ENCODE measurements at places on chromosomes 13 and 19.

DNA sequence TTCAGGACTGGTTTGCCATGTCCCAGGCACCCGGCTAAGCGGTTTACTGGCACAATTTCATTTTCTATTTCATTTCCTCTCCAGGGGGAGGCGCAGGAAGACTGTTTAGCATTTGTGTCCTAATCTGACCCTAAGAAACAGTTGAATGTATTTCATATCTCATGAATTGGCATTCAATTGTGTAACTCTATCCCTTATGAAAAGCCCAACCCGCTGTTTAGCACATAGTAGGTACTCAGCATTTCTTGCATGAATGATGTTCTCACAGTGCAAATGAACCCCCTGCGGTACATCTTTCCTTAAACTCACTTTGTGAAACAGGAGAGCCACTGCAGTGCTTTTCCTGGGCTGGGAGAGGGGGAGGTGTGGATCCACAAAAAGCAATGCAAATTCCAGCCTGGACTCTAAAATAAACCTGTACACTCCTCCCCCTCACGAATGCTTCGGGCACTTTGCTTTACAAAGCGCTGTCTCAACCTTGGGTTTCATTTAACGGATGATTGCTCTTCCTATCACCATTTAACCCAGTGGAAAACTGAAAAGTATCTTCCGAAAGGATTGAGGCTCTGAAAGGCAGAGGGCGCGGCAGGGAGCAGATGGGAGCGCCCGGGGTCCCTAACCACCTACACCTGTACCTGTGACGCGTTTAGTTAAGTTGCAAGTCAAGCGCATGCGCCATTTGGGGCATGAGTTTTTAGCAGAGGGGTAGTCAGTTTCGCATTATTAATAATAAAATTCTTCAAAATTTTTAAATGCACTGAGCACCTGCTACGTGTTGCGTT lies 1.2 kb upstream of the EEF2 start:
- peak; percentile 62 for DNase-seq

DNA sequence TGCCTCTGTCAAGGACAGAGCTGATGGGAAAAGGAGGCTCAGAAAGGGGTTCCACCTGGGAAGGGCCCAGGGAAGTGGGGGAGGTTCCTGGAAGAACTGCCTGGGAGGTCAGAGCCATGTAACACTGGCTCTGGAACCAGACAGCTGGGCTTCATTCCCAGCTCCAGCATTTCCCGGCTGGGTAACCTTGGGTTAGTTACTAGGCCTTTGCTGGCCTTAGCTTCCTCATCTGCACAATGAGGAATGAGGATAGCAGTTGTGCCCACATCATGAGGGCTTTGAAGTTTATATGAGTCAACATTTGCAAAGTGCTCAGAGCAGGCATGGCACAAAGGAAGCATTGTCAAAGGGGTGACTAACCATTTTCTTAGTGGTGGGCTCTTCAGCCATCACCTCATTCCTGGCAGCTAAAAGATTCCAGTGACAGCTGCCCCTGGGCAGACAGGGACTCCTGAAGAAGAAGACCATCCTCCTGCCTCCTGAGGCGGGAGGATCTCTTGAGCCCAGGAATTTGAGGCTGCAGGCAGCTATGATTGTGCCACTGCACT lies 1.7 kb upstream of the DNAJB1 start:
- no peak for DNase-seq

GRCh38 chr19:48332351-48332661 lies 7.0 kb downstream of the EMP3 start:
- DNase-seq, result no peak

GRCh38 chr19:41745756-41746155 lies 9.6 kb upstream of the CEACAM6 start:
- no peak for DNase-seq

- no peak for DNase-seq
Observed at GRCh38 chr13:58097831-58098230, 466.3 kb downstream of the PCDH17 start.

DNA sequence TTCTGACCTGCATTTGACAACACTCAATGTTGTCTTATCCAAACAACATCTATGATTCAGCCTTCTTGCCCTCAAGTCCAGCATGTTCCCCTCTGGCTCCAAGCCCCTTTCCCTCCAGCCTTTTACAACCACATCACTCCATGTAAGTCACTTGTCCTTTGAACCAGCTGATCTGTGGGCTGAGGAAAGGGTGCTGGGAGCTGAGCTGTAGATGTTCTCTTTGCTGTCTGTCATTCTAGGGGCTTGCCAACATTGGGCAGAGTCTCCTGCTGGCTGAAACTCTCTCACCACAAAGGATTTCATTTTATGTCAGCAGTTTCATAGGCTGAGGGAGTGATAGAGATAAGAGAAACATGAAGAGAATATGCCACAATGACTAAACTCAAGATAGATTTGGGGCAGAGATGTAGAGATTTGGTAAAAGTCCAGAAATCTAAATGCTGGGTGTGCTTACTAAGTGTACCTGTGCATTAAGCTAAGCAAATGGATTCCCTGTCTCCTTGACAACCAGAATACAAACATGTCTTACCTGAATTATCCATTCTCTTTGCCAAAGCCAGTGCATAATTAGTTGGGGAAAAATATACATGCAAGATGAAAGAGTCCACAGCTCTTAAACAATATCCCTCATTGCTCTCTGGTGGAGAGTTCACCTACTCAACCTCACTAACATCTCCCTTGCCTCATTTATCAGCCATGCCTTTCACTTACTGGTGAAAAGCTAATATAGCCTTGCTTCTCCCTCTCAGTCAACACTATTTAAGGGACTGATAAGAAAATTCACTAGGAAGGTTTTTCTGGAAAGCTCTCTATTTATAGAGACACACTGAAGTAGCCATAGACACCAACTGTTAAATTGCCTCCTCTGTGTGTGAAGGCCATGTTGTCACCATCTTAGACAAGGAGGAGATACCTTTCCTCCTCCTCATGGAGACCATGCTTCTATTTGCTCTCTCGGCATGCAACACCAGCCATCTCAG lies 175.5 kb upstream of the SERP2 start:
- DNase-seq, result no peak

GRCh38 chr13:52395704-52396103 lies 10.3 kb downstream of the THSD1 start:
- DNase-seq, result no peak

DNA sequence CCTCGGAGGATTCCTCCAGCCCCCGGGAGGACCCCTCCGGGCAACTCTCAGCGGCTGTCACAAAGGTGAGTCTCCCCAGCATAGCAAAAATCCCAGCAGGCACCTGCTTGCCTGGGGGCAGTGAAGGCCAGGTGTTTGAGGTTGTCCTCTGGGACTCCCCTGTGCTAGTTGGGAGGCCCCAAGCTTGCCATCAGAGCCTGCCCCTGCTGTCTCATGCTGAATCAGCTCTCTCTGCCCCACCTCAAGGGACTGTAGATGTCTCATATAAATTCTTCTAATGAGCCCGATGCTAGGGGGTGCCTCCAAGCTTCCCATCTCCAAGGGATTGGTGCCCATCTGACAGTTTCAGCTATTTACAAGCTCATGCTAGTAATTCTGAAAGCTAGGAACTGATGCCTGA lies 53.6 kb downstream of the NWD1 start:
- no peak for DNase-seq

DNA sequence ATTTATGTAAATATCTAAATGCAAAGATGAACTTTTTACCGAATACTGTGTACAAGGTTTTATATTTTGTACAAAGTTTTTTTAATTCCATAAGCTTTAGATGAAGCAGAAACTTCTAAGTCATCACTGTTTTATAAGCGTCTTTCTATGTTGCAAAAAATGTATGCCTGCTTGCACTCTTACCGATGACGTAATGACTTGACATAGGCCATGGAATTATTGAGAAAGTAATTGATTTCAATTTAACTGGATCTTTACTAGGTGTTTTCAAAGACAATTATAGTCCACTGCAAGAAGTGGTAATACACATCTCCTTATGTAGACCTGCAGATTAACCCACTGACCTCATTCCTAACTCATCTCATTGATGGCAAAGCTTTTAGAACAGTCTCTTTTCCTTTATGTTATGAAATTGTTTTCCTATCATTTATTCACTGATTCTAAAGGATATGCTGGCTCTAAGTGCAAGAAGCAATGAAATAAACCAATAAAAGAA lies 10.4 kb downstream of the DACH1 start:
- DNase-seq, result no peak

DNA sequence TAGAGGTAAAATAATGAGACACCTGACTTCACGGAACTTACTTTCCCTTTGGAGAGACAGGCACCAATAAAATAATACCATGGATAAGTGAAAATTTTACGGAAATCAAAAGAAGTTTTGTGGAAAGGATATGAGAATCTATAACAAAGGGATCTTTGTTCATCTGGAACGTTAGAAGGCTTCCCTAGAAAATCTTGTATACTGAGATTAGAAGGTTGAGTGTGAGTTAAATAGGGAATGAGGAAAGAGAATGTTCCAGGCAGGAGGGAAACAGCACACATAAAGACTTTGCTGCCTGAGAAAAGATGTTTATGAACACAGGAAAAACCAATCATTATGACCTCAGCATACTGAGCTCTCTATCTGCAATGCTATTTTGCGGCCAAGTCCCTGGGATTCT lies 19.6 kb upstream of the RAP2A start:
- no peak for DNase-seq

DNA sequence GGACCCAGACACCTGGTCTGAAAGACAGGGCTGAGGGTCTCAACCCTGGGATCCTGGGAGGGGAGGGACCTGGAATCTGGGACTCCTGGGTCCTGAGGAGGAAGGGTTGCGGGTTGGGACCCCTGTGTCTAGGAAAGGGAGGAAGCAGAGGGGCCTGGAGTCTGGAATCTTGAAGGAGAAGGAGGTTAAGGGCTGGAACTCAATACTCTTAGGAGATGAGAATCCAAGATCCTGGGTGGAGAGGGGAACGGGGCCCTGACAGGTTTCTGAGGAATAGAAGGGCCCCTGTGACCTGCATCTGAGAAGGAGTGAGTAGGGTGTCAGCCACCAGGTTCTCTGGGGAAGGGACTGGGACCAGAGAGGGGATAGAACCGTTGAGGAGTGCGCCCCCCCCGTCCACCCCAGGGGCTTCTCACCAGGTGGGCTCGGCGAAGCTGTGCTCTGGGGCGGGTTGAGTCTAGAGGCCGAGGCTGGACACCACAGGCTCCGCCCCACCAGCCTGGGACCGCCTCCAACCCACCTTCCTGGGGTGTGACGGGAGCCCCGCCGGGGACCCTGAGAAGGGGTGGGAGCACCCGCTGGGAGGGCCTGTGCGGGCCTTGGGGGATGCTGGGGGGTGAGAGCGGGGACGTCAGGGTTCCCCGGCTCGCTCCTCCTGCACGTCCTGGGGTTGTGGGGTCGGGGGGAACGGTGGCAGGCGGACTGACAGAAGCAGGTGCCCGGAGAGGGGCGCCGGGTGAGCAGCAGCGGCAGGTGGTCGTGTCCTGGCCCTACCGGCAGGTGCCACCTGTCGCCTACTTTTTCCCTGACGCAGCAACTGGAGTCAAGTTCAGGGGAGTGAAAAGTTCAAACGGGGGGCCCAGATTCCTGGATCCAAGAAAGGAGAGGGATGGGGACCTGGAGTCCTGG lies at the start of gene MAMSTR:
TSS of gene MAMSTR (minus strand) at position 463 of the 909 bp plus-strand sequence. CDS start 694 bp downstream, outside the sequence.
- DNase-seq, result no peak

DNA sequence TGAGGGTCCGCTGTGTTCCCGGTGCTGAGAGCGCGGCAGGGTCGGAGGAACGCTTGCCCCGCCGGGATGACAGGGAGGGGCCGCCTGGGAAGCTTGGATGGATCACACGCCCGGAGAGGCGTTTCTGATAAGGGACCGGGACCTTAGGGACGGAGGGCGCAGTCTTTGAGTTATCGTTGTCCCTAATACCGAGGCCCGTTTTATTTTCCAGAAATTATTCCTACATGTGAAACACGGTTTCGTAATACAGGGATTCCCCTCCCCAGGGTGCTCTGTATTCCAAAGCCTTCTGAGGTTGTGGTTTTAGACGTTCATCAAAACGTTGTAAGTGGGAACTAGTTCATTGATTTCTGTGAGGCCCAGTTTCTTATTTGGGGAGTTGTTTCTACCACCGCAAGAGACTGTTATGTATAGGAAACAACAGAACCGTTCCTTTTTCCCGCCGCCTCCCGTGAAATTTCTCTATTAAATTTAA lies 752 bp downstream of the PDCD5 start:
- DNase-seq, result no peak

DNA sequence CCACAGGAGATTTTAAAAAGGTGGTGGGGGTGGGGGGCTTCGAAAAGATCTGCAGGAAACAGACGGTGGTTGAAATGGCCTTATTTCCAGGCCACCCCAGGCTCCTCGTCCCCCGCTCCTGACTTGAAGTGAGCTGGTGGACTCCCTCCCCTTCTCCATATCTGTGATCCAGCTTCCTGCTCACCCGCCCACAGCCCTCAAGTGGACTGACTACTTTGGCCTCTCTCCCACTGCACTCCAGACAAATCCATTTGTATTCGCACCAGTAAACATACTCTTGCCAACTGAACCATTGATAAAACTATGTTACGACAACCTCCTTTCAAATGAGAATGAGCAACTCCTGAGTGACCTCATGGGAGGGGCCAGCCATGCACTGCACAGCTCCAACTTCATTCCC lies 259.5 kb downstream of the COL4A1 start:
- DNase-seq, result no peak

DNA sequence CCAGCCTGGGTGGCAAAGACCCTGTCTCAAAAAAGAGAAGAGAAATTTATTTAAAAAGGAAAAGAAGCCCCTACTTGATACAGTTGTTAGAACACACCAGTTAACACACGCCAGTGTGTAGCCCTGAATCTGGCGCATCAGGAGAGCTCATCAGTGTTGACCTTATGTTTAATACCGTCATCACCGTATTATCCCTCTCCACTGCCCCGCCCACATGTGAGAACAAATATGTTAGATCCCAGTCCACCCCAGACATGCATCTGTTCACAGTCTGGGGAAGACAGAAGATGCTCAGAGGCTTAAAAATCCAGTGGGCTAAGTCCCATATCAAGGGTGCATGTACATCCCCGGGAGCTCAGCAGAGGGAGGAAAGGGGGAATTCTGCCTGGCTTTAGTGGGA lies 155.2 kb downstream of the DPF1 start:
- no peak for DNase-seq

- no peak for DNase-seq
Observed at GRCh38 chr13:30679483-30680330, 55.6 kb upstream of the ALOX5AP start.
